LoVo (cell line): ENCODE measurements at places on chromosomes 2 and 18.
A peak's percentile ranks its signal among the peaks of the same experiment; 100 is the strongest.

DNA sequence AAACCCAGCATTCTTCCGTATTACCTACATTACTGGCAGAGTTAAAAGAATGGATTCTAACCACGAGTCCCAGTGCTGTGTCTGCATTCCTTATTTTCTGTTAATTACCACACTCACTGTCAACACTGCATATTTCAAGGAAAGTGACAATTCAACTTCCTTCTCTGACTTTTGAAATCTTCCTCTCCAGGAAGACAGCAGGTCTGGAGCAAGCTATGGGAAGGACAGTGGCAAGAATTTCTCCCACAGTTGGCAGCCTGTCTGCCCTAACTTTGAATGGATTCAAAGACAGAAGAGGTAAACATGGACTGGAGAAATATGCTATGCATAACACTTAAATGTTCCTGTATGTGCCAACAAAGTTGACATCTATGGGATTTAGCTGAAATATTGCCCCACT, 700.5 kb upstream of the CHAC2 start:
- DNase-seq = no peak

DNA sequence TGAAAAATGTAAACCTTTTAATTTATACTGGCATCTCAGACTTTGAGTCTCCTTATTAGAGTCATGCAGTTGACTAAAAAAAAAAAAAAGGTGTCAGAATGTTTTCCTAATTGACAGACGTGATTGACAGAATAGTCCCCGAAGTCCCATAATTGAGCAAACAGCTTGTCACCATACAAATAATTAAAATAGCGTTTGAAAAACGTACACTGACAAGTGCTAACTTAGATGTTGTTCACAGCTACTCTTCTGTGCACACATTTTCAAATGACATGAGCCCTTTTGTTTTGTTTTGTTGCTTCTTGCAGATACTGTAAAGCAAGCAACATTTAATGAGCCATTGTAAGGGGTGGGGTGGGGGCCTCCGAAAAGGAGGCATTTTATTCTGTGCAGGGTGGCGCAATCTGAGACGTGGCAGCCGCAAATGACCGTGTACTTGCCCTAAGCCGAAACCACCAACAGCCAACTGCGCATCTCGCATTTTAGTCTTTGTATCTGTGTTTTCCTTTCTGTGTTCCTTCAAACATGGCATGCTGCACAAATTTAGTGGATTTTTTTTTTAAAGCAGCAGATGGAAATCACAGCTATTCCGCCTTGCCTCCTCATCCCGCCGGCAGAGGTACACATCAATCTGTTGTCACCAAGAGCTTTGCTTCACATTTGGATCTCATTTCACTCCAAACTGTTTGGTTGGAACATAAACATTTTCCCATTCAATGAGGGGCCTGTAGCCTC, 52.4 kb downstream of the LPIN1 start:
- no peak for DNase-seq

GRCh38 chr2:57549642-57550102, 496.9 kb upstream of the VRK2 start:
- no peak for DNase-seq

GRCh38 chr2:69489793-69490192, 52.6 kb upstream of the NFU1 start:
- DNase-seq = no peak

DNA sequence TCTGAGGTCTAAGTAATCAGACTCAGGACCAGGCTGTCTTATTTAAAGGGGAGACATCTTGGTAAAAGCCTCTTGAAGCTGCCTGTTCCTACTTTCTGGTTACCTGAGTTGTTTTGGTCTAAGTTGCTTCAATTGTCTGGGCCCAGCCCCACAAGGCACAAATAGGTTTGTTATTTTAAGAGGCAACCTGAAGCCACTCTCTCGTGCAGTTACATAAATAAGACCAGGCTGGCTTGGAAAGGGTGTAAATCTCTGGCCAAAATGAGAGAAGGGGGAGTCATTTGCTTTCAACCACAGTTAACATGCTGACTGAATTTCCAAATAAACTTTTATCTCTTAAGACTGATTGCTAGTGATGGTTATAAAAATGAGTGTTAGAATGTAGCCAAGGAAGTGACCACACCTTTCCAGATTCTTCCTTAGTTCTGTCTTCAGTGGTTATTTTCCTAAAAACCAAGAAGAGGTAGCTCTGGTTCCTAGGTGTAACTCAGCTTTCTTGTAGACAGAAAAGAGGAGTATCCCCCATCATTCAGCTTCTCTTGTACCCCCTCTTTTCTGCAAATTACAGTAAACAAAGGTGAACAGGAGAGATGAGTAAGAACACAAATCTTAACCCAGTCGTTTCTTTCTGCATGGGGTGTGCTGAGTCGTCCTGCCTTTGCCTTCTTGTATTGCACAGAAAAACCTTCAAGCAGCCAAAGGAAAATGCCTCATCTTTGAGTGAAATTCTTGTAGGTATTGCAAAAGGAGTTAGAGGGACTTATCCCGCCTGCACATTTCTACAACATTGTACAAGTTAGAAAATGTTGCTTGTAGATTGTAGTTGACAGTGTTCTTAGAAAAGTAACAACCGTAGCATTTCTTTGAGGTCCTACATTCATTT, 161.5 kb upstream of the NT5C1B start:
- DNase-seq = no peak

GRCh38 chr2:41387519-41387918, 660.3 kb upstream of the PKDCC start:
- DNase-seq = no peak

GRCh38 chr2:15763822-15764682, 172.4 kb downstream of the DDX1 start:
- DNase-seq = no peak

DNA sequence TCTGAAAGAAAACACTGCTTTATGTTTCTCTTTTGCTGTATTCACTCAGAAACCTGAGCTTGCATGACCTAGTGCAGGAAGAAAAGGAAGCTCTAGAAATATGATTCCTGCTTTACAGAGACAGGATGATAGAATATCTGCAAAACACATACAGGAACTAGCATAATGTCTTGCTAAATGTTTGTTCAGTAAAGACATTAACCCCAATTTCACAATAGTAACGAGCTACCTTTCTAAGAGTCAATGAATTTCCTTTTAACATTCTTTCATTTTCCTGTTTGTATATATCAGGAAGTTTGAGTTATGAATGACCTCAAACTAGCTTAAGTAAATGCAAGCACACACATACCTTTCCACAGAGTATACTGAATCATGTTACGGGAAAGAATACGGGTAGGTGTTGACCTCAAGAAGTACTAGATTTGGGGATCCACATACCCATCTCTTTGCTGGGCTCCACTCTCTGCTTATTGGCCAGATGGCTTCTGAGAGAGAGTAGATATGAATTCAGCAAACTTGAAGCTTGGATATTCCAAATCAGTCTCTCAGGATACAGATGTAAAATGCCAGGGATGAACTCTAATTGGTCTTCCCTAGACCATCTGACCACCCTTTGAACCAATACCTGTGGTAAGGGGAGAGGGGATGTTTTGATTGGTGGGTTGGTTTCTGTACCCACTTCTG, 18.2 kb upstream of the ACSL3 start:
- no peak for DNase-seq

DNA sequence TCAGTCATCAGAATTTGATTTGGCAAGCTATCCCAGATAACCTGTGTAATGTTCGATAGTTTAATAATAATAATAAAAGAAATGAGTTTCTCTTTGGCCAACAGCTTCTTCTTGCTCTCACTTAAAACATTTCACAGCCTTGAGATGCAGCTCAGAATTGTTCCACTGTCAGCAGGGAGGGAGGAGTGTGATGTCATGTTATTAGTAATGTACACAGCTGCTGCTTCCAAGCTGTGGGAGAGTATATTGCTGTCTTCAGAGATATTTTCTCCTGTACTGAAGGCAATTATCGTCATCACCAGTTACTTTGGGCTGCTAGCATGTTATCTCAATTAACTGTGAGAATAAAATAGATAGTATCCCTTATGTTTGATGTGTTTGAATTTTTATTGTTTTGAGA, 146.9 kb upstream of the MAP3K20 start:
- DNase-seq = no peak

GRCh38 chr18:41462946-41463345, 492.1 kb upstream of the PIK3C3 start:
- no peak for DNase-seq

GRCh38 chr2:166994588-166995336, 106.5 kb downstream of the XIRP2 start:
- DNase-seq = no peak

- DNase-seq = no peak
Observed at GRCh38 chr18:63192885-63193349, 126.7 kb downstream of the BCL2 start.

DNA sequence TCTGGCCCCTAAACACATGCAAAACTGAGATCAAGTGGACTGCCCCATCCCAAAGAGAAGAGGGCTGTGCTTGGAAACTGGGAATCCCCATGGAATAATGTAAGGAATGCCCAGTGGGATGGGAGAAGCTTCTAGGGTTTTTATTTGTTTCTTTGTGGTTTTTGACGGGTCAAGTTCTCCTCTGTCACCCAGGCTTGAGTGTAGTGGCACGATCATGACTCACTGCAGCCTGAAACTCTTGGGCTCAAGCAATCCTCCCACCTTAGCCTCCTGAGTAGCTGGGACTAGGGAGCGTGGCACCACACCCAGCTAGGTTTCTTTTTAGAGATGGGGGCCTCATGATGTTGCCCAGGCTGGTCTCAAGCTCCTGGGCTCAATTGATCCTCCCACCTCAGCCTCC, 101.7 kb upstream of the ZSWIM2 start:
- peak; percentile 18 for DNase-seq

- DNase-seq = no peak
Observed at GRCh38 chr18:79738041-79738461, 58.4 kb downstream of the CTDP1 start.

GRCh38 chr2:196337208-196337953, 166.0 kb upstream of the STK17B start:
- peak; percentile 41 for DNase-seq

GRCh38 chr18:58095655-58096054, 51.6 kb downstream of the NEDD4L start:
- DNase-seq = no peak

GRCh38 chr2:237563816-237564215, 2.6 kb upstream of the PRLH start:
- DNase-seq = peak; percentile 4

DNA sequence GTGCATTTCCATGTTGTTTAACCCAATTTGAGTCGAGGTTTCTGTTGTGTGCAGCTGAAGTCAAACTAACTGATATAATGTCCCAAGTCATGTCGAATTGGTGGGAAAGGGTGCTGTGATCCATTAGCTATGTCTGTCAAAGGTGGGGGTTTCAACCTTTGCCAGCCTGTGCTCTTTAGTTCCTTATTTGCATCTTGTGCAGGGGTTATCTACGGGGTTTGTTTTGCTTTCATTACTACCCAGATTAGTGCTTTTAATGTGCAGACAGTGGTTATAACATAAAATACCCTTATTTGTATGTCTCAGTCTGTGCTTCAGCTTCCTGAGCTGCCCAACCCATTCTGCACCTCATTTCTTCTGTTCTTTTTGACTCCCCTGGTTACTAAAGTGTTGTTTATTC, 271.9 kb upstream of the CXCR4 start:
- no peak for DNase-seq

DNA sequence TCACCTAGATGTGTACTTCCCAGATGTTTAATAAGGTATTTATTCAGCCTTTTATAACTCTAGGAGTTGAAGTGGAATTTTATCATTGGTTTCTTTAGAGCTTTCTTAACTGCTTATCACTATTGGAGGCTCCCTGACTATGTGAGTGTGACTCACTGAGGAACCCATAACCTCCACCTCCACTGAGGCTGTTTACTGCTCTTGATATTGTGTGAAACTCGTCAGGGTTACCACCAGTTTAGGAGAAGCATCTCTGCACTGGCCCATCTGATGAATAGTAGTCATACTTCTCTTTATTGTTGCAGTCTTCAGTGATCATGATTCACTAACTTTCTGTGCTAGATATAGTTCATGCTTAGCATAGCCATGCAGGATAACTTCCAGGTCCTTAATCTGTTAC, 79.6 kb upstream of the UBXN4 start:
- no peak for DNase-seq

- no peak for DNase-seq
Observed at GRCh38 chr2:13030606-13031005, 313.9 kb downstream of the TRIB2 start.

DNA sequence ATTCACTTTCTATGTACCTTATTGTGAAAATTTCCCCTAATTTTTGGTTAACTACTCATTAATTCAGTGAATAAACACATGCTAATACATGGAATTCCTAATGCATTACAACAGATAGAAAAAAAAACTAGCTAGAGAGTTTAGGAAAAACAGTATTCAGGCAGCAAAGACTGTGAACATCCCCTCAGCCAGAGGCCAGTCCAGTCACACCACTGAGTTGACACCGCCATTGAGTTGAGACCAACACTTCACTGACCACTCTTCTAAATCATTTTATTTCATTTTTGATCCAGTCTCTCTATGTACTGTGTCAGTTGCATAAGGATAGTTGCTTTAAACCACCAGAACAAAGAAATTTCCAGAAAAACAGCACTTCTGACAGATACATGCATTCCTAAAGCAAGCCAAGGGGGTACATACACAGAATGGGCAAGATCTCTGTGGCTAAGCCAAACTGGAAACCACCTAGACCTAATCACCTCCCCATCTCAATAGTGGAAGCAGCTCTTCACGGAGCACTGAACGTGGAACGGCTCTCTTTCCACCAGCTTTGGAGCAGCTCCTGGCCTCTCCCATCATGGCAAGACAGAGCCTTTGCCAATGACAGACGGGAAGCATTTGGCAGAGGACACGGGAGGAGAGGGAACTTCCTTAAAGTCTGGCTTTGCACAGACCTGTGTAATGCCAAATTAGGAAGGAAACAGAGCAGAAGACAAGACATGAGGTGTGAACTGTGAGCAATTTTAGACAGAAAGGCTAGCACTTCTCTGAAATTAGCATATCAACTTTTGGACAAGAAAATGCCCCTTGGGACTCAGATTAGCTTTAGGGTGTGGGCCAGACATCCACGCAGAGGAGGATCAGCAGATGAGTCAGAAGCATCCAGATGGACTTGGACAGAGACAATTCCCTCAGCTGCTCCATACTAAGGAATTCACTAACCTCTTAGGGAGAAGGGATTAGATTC, 36.4 kb downstream of the CACNB4 start:
- DNase-seq = no peak

- DNase-seq = no peak
Observed at GRCh38 chr2:216607277-216607560, 26.0 kb upstream of the IGFBP2 start.

DNA sequence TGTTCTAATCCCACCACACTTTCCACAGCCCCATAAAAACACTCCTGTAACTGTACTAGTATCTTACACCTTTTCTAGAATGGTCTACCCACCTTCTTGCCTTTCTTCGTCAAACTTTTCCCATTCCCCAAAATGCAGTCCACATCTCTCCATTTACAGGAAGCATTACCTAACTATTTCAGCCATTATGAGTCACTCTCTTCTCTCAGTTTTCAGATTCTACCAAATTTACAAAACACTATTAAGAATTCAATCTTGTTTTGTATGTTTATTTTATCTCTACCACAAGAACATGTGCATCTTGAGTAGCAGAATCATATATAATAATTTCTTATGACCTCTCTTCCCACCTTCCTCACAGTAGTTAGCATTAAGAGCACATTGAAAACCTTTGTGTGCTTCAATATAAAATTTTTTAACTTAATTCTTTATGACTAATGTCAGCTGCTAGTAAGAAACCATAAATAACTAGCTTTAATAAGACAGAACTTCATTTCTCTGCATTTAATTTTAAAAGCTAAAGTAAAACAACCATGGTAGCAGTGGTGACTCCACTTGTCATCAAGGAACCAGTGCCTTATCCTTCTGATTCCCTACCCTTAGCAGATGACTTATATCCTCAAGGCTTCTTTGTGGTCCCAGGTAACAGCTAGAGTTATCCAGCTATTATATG, 56.6 kb upstream of the MAP2 start:
- DNase-seq = no peak
